HCT116 (cell line): ENCODE measurements at places on chromosomes 5 and 9. TPM values are rescaled to one million over a fixed set of nuclear protein-coding genes. Genes with fewer than 3 reads are reported as not detected.

GRCh38 chr5:114634967-114635901 lies 273.4 kb downstream of the KCNN2 start:
- H3K27ac ChIP-seq, result no peak overlapping the region
- no peak overlapping the region for H3K4me3 ChIP-seq
- H3K27me3 ChIP-seq, result no peaks in the 10 kb centered on the region

DNA sequence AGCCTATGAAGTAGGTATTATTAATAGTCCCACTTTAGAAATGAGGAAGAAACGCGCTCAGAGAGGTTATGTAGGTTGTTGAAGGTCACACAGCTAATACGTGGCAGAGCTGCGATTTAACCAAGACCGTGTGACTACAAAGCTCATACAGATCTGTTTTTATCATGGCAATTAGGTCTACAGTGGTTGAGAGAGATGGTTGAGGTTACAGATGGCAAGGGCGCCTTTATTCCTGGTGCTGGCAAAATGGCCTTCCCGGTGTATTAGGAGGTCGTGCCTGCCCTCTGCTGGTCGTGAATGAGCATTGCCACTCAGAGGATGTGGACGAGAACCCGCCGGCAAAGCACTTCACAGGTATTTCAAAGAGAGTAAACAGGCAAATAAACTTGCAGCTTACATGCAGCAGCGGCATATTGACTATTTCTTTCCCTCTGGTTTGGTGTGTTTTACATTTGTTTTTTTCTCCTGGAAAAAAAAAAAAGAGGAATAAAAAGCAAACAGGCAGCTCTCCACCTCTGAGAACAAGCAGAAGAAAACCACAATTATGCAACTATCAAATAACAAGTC lies 65.3 kb upstream of the EGFLAM start:
- no peak overlapping the region for H3K27ac ChIP-seq
- no peaks in the 10 kb centered on the region for H3K4me1 ChIP-seq
- no peak overlapping the region for H3K4me3 ChIP-seq
- no peaks in the 10 kb centered on the region for H3K36me3 ChIP-seq

DNA sequence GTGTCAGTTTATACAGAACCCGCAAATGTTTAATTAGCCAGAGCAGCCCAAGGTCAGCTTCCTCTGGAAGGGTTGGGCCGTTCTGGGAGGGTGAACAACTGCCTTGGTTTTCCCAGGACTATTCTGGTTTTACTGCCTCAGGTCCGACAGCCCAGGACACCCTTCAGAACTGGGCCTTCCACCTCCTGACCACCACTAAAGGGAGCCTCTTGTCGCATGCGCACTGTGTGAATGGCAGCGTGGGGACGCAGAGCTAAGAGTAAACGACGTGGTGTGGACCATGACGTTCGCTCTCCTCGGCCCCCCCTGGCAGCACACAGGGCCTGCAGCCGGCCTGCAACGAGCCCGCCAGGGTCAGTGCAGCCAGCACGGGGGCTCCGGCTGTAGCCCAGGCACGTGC lies 214.9 kb downstream of the FANCC start:
- H3K4me1 ChIP-seq, result peaks cover 12% of the 10 kb centered on the region
- no peaks in the 10 kb centered on the region for H3K36me3 ChIP-seq

DNA sequence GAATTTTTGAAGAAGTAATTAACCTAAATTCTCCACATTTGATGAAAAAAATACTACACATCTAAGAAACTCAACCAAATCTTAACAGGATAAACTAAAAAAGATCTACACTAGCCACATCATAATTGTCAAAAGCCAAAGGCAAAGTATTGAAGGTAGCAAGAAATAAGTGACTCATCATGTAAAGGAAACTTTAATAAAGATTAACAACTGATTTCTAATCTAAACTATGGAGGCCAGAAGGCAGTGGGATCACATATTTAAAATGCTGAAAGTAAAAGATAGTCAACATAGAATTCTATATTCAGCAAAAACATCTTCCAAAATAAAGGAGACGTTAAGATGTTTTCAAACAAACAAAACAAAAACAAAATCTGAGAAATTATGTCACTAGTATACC lies 2002.9 kb downstream of the MAT2B start:
- no peaks in the 10 kb centered on the region for H3K4me1 ChIP-seq
- no peak overlapping the region for H3K27ac ChIP-seq
- H3K36me3 ChIP-seq, result no peaks in the 10 kb centered on the region
- no peak overlapping the region for H3K4me3 ChIP-seq

DNA sequence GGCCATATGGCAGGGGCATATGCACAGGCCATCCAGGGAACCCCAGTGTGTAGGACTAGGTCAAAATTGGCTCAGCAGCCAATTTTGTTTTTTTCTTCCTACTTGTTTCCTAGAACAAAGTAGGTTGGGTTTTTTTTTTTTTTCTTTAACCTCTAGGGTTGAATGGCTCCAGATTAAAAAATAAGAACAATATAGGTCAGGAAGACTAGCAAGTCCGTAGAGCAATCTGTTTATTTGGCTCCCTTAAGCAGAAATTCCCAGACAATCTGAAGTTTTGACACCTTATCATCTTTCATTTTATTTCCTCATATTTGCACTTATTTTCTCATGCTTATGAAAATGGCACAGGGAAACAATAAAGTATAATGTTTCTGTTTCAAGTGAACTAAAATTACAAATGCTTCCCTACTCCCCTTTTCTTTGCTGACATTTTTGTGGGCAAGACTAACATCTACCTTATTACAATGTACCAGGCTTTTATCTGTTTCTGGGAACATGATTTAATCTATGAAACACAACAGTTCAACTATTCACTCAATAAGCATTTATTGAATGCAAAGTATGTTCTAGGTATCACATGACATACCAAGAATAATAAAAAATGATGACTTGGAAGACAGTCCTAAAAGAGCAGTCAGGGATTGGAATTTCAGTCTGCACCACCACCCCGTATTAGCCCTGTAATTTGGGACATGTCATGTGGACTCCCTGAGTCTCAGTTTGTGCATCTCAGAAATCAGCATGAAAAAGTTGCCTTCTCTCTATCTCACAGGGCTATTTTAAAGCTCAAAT lies 30.5 kb downstream of the TLR4 start:
- H3K4me1 ChIP-seq, result no peaks in the 10 kb centered on the region
- H3K4me3 ChIP-seq, result no peak overlapping the region
- DNase-seq, result no peak
- H3K27ac ChIP-seq, result no peak overlapping the region
- no peaks in the 10 kb centered on the region for H3K27me3 ChIP-seq

DNA sequence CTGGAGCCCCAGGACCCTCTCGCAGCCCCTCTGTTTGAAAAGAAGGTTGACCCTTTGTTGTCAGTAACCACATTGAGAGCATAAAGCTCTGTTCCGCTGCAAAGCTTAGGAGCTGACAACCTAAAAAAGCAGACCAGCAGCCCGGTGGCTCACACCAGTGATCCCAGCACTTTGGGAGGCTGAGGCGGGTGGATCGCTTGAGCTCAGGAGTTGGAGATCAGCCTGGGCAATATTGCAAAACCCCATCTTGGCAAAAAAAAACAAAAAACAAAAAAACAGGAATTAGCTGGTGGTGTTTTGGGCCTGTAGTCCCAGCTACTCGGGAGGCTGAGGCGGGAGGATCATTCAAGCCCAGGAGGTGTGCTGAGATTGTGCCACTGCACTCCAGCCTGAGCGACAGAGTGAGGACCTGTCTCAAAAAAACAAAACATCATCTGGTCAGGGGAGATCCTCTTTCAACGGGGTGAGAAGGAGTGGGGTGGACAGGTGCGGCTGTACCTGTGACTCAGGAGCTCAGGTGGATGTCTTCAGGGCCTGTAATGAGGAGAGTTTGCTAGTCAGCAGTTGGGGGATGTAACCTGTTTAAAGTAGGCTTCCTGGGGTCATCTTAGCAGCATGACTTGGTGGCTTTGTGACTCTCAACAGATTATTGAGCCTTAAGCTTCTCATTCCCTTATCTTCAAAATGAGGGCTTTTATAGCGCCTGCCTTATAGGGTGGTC lies 694 bp upstream of the REEP2 start:
- peaks cover 7% of the 10 kb centered on the region; the same call in 1 of the 2 replicates for H3K4me1 ChIP-seq
- peak overlapping the region; percentile 55; the same call in 1 of the 2 replicates for H3K4me3 ChIP-seq
- no peak overlapping the region for H3K27ac ChIP-seq
- peaks cover 16% of the 10 kb centered on the region for H3K36me3 ChIP-seq
- DNase-seq, result no peak

DNA sequence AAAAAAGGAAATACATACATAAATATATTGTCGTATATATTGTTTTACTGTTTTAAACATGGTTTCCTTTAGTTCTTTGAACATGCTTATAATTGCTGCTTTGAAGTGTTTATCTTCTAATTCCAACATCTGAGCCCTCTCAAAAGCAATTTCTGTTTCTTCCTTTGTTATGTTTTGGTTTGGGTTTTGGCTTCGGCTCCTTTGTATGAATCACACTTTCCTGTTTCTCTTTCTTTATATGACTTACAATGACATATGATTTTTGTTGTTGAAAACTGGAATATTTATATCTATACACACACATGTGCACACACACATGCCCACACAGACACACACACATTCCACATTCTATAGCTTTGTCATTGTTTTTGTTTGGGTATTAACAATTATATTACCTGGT lies 1206.7 kb downstream of the CDH12 start:
- H3K27ac ChIP-seq, result no peak overlapping the region
- no peak overlapping the region for H3K4me3 ChIP-seq
- no peaks in the 10 kb centered on the region for H3K4me1 ChIP-seq
- no peak for DNase-seq
- H3K27me3 ChIP-seq, result no peaks in the 10 kb centered on the region

DNA sequence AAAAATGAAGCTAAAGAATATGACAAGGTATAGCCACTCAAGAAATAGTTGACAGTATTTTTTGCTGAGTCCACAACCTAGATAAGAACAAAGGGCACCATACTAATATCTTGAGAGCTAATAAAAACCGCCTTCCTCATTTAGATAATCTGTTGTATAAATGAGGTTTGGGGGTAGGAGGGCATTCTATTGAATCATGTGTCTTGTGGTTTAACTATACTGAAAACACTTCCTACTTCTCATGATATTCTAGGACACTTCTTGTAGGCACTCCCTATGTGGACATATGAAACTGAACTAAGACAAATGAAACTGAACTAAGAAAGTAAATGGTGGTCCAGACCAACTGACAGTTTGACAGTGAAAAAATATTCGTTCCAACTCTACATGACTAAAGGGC lies 1268.5 kb upstream of the C9orf72 start:
- H3K27ac ChIP-seq, result no peak overlapping the region
- no peaks in the 10 kb centered on the region for H3K27me3 ChIP-seq
- no peak overlapping the region for H3K4me3 ChIP-seq
- no peaks in the 10 kb centered on the region for H3K4me1 ChIP-seq

DNA sequence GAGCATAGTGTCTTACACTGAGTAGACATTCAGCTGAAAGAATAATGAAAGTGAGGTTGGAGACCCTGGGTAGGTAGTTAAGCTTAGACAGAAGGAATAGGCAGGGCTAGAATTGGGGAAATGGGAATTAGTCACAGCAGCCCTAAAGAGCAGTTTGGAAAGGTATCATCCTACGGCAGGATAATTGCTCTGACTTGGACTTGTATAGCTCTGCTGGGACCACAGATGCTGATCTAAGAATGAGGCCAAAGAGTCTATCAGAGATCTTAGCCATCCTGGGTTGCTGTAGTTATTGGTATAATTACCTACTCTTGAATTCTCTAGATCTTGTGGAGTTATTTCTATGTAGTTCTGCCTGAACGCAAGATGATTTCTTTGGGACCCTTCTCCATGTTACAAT lies 288.0 kb downstream of the ASTN2 start:
- no peak overlapping the region for H3K27ac ChIP-seq
- no peaks in the 10 kb centered on the region for H3K36me3 ChIP-seq
- no peak for DNase-seq
- no peaks in the 10 kb centered on the region for H3K27me3 ChIP-seq
- no peak overlapping the region for H3K4me3 ChIP-seq

- H3K4me3 ChIP-seq, result no peak overlapping the region
- no peak overlapping the region for H3K27ac ChIP-seq
- no peaks in the 10 kb centered on the region for H3K36me3 ChIP-seq
- peaks cover 14% of the 10 kb centered on the region for H3K4me1 ChIP-seq
Measured at GRCh38 chr5:180467028-180467975, 26.9 kb upstream of the CNOT6 start.

DNA sequence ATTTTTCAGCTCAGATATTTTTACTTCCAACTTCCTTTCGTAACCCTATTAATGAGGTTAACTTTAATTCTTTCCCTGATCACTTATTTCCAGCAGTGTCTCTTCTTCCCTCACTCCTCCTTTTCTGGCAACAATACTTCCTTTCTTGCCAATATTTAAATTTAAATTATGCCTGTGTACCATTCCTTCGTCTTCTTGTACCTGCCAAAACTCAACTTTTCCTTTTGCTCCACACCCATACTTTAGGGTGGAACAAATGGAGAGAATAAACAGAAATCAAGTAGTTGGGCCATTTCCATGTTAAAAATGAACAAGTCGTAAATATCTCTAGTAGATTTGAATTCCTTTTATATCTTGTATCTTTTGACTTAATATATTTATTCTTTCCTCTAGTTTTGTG lies 66.0 kb downstream of the FER start:
- H3K27me3 ChIP-seq, result no peaks in the 10 kb centered on the region
- no peak for DNase-seq
- H3K4me1 ChIP-seq, result no peaks in the 10 kb centered on the region

- H3K4me3 ChIP-seq, result no peak overlapping the region
- H3K36me3 ChIP-seq, result no peaks in the 10 kb centered on the region
- no peaks in the 10 kb centered on the region for H3K4me1 ChIP-seq
- no peak for DNase-seq
Measured at GRCh38 chr5:130324953-130325671, 420.8 kb downstream of the CHSY3 start.

DNA sequence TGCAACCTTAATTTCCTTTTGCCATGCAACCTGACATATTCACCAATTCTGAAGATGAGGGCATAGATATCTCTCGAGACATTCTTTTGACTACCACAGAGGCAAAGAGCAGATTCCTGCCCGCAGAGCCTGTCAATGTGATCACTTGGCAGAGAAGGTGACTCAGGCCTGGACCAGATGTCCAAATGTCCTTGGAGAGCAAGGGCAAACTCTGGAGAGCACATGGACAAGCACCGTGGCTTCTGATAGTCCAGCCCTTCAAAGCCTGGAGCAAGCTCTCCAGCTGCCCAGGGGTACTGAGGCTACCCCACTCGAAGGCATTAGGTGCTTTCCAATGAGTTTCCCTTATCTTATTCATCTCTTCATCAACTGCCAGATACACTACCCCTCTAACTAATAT lies 50.4 kb upstream of the ALDH1B1 start:
- no peaks in the 10 kb centered on the region for H3K36me3 ChIP-seq
- no peak for DNase-seq
- H3K27ac ChIP-seq, result no peak overlapping the region

DNA sequence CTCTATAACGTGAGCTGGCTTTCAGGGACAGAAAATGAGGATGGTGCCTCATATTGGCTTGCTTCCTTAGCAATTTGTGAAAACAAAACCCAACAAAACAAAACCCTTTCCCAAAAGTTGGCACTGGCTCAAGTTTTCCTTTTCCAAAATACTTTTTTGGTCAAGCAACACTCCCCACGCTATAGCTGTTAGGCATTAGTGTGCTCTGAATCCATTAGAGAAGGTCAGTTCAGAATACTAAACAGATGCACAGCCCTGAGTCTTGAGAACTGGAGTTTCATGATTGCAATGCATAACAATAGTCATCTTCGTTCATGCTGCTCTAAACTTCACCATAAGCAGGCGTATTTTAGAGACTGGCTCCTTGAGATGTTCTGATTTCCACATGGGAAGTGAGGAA lies 172.0 kb upstream of the KLF9 start:
- peaks cover 4% of the 10 kb centered on the region; the same call in 1 of the 2 replicates for H3K27me3 ChIP-seq
- no peaks in the 10 kb centered on the region for H3K4me1 ChIP-seq
- H3K27ac ChIP-seq, result no peak overlapping the region
- no peaks in the 10 kb centered on the region for H3K36me3 ChIP-seq

DAPK1 gene
- total RNA-seq, result 5.6 TPM

TEX48 gene
- not detected for total RNA-seq

RANBP17 gene
- 18.2 TPM for total RNA-seq

SEC61B gene
- total RNA-seq, result 125 TPM

PCSK1 gene
- total RNA-seq, result not detected

ATOSB gene
- 10.2 TPM for total RNA-seq

CDH10 gene
- total RNA-seq, result not detected

DUSP1 gene
- 16.6 TPM for total RNA-seq

FAM153A gene
- total RNA-seq, result not detected

SHC3 gene
- total RNA-seq, result 0.27 TPM
